ENCODE measurements at places on chromosomes 3 and 15. TPM values are rescaled to one million over a fixed set of nuclear protein-coding genes. Genes with fewer than 3 reads are reported as not detected.

GRCh38 chr3:172464306-172464705, 16.1 kb upstream of the GHSR start:
- H3K4me1 ChIP-seq, result peaks cover 19% of the 10 kb centered on the region
- H3K27me3 ChIP-seq, result no peaks in the 10 kb centered on the region
- no peak overlapping the region for H3K4me3 ChIP-seq
- no peaks in the 10 kb centered on the region for H3K36me3 ChIP-seq

GRCh38 chr15:71422530-71423259, 307.4 kb downstream of the THSD4 start:
- no peaks in the 10 kb centered on the region for H3K4me1 ChIP-seq
- no peak overlapping the region for H3K4me3 ChIP-seq
- no peak for DNase-seq
- H3K36me3 ChIP-seq, result no peaks in the 10 kb centered on the region

DNA sequence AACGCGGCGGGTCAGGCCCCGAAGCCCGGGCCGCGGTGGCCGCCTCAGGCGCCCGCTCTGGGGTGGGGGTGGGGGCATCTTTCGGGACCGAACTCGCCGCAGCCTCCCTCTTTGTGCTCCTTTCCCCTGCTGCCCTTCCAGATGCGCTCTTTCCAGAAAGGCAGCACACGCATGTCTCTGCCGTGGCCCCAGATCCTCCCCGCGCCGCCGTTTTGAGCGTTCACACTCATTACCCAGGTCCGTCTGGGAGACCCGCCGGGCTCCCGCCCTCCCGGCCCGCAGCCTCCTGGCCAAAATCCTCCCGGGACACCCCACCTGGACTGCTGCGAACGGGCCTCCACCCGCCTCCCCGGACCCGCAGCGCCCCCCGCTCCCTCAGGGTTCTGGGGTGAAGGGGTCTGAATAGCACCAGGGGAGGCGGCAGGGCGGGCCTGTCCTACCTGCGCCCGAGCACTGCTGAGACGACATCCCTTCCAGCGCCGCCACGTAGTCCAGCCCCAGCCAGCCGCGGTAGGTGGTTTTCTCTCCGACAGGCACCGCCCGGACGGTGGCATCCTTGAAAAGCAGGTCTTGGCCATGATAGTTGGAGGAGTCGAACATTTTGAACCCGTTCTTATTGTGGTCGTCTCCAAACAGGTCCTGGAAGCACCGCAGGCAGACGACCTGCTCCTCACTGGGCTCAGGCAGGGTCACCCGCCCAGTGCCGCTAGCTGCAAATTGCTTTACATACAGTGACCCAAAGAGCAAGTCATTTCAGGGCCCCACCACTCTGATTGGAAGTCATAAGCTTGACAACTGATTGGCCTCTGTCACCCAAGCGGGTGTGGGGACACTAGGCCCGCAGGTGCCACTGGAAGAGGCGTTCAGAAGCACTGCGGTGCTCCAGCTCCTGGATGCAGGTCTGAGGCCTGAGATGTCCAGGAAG, 25.9 kb downstream of the MELTF start:
- peaks cover 13% of the 10 kb centered on the region for H3K4me1 ChIP-seq
- H3K4me3 ChIP-seq, result peak overlapping the region; percentile 55
- no peak overlapping the region for H3K27ac ChIP-seq
- no peak for DNase-seq
- H3K27me3 ChIP-seq, result no peaks in the 10 kb centered on the region
- no peaks in the 10 kb centered on the region for H3K36me3 ChIP-seq

DNA sequence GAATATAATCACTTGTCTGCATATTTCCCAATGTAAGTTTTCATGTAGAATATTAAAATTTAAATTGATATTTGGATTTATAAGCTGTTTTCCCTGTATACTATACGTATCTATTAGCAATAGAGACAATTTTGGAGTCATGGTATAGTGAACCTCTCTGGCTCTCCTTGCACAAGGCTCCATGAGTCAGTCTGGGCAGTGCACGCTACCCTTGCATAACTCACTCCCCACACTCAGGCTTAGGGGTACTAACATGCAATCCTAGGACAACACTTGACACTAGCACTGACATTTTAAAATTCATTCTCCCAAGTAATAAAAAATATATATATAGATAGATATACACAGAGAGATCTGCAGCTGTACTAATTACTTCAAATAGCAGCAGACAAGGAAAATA, 39.2 kb downstream of the SLC24A1 start:
- 0 out of 2 replicates have a peak, but pooled peaks cover 2% of the 10 kb centered on the region for H3K36me3 ChIP-seq
- no peak overlapping the region for H3K4me3 ChIP-seq
- no peak for DNase-seq
- H3K4me1 ChIP-seq, result peaks cover 11% of the 10 kb centered on the region

DNA sequence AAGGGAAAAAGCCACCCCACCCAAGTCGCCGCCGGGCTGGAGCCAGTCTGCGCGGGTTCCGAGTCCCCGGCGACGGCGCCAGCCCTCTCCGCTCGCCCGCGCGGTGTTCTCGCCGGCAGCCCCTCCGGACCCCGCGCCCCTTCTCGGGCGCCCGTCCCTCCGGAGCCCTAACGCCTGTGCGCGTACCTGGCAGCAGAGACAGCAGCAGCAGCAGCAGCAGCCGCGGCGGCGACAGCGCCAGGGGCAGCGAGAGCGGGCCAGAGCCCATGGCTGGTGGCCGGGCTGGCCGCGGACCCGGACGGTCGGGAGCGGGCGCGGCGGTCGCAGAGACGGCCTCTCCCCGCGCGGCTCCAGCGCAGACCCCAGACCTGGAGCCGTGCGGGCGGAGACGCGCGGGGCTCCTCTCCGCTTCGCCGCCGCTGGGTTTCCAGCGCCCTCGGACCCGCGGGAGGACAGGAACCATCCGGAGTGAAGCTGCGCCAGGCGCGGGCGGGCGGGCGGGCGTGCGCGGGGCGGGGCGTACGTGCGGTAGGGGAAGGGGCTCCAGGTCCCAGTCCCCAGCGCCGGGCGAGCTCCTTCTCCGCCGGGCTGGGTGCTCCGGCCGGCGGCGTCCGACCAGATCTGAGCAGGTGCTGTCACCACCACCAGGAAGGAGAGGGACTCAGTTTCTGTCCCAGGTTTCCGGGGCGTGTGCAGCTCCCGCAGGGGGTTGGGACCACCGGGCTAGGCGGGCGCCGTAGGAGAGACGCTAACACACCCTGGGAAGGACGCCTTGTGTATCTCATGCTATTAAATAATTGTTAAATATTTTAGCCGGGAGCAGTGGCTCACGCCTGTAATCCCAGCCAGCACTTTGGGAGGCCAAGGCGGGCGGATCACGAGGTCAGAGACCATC, at the start of gene CHRNA3:
CHRNA3 (minus strand) TSS at position 470 of the 895 bp plus-strand sequence; CDS start at position 268, 202 bp downstream.
- no peaks in the 10 kb centered on the region for H3K36me3 ChIP-seq
- DNase-seq, result no peak
- no peak within 1 kb of the TSS for H3K4me3 ChIP-seq
- peaks cover 8% of the 10 kb centered on the region for H3K4me1 ChIP-seq
- no peak within 1 kb of the TSS for H3K27ac ChIP-seq

- no peak overlapping the region for H3K27ac ChIP-seq
- DNase-seq, result no peak
- no peaks in the 10 kb centered on the region for H3K36me3 ChIP-seq
- H3K4me3 ChIP-seq, result no peak overlapping the region
- H3K27me3 ChIP-seq, result no peaks in the 10 kb centered on the region
- no peaks in the 10 kb centered on the region for H3K4me1 ChIP-seq
Observed at GRCh38 chr15:60548101-60548500, 69.2 kb upstream of the ICE2 start.

The CHRFAM7A gene
- total RNA-seq, result not detected

The DNAJA4 gene
- 0.09 TPM for total RNA-seq

DNA sequence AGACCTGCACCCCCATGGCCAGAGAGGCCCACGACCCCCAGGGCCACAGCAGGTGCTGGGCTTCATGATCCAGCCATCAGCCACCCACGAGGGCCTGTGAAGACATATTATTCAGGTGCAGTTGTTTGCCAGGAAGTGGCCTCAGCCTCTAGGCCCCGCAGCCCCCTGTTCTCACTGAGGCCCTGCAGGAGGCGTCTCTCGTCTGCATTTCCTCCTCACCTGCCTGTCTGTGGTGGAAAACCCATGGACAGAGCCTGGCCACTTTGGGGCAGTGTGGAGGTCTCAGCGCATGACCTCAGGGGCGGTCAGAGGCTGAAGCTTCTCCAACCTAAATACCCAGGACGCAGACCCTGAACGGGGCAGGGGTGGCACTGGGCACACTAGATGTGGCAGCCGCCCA, 18.6 kb downstream of the UROC1 start:
- H3K4me3 ChIP-seq, result no peak overlapping the region
- no peaks in the 10 kb centered on the region for H3K27me3 ChIP-seq
- no peak for DNase-seq
- H3K4me1 ChIP-seq, result no peaks in the 10 kb centered on the region

DNA sequence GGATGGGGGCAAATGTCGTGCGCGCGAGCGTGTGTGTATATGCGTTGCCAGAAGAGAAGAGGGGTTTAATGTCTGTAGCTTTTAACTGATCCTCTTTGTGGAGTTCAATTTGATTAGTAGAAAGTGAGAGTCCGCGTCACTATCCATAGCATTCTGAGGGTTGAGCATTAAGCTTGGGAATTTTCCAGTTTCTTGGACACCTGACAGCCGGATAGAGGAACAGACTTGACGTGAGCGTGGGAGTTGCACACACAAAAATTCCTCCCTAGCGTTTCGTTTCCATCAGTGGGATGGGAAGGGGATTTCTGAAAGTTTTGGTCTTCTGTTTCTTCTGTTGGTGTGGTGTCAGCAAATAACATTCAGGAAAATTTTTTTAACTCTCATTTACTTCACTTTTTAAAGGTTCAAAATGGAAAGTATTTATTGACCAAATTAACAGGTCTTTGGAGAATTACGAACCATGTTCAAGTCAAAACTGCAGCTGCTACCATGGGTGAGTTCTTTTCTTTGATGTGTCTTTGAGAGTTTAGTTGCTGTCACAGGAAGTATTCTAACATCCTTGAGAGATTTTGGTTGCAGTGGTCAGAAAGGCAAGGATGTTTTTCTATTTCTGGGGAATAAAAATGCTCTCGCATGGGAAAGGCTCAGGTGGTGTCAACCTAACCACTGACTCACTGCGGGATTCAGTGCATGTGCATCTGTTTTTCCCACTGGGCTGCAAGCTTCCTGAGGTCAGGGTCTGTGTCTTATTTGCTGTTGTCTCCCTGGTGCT, 841 bp downstream of the POGLUT1 start:
- H3K36me3 ChIP-seq, result peaks cover 4% of the 10 kb centered on the region
- H3K27ac ChIP-seq, result no peak overlapping the region
- H3K27me3 ChIP-seq, result no peaks in the 10 kb centered on the region
- peaks cover 11% of the 10 kb centered on the region for H3K4me1 ChIP-seq
- peak overlapping the region; percentile 72 for H3K4me3 ChIP-seq

Data from SJSA1 (cell line).